ENCODE measurements at places on chromosomes 1 and 21.

DNA sequence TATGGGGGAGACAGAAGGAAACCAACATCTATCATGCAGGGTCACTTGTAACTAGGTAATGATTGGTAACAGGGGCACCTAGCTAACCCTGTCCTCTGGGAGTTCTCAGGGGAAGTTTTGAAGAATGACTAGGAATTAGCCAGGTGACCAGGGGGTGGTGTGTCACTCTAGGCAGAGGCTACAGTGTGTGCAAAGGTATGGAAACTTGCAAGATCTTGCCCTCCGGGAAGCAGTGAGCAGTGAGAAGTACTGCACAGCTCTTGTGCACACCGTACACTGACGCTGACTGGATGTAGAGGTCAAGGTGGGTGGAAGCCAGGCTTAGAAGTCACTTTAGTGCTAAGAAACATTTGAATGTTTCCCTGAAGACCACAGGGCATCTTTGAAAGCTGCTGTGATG, 62.9 kb upstream of the LMO4 start:
- DNase-seq: no peak

DNA sequence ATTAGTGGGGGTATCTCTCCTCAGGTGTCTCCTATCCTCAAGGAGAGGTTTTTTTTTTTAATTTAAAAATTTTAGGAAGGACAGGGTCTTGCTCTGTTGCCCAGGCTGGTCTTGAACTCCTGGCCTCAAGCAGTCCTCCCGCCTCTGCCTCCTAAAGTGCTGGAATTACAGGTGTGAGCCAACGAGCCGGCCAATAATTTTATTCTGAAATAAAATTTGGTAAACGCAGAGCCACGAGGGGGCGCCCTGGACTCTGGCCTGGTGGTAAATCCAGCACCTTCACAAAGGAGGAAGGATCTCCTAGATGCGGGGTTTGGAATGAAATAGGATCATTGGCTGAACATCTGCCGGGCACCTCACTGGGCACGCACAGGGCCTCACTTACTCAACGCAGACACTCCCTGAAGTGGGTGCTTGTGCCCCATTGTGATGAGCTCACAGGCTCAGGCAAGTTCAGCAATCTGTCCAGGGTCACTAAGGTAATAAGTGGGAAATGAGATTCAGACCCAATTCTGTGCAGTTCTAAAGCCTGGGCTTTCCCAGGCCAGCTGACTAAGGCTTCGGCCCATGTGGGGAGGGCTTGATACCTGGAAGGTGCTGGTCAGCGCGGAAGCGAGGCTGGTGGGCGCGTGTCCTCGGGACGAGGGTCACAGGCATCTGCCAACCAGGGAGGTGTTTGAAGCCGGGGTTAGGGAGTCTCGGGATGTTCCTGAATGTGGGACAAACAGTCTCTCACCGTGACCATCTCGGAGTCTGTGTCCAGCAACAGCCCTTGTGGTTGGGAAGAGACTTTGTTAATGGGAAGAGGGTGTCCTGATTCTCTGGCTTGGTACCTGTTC, 32.7 kb upstream of the ETV3 start:
- DNase-seq: no peak

DNA sequence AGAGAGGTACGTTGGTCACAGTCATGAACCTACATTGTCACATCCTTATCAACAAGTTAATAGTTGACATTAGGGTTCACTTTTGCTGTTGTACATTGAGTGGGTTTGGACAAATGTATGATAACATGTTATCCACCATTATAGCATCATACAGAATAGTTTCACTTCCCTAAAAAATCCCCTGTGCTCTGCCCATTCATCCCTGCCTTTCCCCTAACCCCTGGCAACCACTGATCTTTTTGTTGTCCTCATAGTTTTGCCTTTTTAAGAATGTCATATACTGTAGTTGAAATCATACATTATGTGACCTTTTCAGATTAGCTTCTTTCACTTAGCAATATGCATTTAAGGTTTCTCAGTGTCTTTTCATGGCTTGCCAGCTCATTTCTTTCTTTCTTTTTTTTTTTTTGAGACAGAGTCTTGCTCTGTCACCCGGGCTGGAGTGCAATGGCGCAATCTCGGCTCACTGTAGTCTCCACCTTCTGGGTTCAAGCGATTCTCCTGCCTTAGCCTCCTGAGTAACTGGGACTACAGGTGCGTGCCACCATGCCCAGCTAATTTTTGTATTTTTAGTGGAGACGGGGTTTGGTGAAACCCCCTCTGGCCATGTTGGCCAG, 50.6 kb downstream of the UCK2 start:
- no peak for DNase-seq

DNA sequence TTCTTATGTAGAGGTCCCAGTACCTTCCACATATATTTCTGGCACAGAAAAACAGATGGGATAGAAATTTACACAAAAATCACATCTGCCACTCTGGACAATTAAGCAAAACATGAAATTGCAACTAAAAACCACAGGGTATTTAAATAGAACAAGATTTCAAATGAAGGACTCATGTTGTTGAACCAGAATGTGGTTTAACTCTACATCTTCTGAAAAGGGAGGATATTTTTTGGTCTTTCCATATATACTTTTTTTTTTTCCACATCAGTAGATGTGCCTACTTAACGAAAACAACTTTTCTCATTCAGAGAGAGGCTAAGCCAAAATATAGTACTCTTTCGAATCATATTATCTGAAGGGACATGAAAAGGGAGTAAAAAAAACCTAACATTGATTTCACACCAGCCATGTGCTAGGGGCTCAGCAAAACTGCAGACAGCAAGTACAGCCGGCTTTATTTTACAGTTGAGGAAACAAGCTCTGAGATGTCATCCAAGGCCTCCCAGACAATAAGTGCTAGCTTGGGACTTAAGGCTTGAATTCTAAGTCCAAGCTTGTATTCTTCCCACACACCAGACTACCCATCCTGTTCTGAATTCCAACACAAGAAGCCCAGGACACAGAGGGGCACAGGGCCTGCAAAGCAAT, 208.9 kb downstream of the PBX1 start:
- DNase-seq: no peak

DNA sequence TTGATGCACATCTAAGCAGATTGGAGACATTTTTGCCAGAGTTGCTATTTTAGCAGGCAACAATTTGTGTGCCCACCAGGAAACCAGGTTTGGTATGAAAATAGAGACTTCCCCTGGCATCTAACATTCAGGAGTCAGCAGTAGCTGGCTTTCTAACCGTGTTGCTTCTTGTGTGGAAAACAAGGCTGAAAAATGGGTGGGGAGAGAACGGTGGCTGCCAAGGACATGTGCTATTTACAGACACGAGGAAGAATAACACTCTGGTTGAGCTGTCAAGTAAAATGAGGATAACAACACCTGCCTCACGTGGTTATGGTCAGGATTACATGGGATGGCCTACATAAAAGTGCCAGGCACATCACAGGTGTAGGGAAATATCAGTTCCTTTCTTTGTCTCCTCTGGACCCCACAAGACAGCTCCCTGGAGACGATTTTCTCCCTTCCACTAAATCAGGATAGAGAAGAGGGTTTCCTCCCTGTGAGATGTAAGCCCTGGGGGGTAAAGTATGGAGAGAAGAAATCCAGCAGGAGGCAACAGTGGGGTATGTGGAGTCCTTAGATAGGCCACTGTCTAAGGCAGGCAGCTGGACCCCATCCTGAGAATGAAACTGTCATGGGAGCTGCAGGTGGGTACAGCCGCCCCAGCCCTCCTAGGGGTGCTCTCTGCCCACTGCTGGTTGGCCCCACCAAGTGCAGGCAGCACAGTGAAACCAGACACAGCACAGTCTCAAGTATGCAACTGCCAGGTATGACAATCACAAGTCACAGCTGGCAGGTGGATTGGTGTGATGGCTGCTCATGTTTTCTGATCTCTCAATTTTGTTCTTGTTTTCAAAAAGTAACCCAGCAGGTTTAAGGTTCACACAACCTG, 80.3 kb downstream of the TENT5C start:
- DNase-seq: no peak

DNA sequence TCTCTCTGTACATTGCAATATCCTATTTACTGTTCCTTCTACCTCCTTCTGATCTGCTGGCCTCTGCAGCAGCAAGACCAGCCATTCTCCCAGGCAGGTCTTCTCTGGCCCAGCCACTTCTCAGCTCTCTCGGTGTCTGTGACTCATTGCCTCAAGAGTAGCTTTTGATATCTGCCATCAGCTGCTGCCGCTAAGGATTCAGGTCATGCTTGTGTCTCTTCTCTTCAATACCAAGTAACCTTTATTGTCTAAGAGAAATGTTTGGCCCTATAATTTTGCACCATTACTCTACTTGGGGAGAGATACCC, 101.8 kb downstream of the TMEM53 start:
- no peak for DNase-seq

DNA sequence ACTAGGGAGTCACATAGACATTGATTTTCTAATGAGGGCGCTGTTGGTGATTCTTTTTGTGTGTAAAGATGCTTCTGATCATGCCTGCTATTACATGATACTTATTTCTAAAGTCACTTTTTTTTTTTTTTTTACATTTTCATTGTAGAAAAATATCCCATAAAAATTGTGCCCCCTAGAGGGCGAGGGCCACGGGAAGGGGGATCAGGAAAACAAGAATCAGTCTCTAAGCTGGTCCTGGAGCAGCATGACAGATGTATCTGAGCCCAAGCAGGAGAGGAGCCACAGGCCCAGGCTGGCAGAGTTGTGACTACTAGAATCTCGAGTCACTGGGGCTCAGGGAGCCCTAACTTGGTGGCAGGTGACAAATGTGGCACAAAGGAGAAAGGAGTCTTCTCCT, 28.1 kb downstream of the ZSCAN20 start:
- DNase-seq: no peak

- DNase-seq: no peak
Observed at GRCh38 chr1:239778208-239778813, 313.4 kb upstream of the FMN2 start.

GRCh38 chr1:64001038-64001437, 202.4 kb upstream of the UBE2U start:
- DNase-seq: no peak

DNA sequence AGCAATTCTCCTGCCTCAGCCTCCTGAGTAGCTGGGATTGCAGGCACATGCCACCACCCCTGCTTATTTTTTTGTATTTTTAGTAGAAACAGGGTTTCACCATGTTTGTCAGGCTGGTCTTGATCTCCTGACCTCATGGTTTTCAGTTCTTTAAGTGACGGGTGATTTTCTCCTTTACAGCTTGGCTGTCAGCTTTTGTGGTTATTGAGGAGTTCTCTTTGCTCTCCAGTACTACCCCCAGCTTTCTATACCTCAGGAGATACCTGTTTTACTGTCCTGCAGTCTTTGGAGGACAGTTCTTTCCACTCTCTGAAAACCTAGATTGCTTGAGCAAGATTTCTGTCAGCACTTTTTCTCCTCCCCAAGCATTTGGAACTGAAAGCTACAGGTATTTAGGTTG, 45.9 kb upstream of the EGLN1 start:
- DNase-seq: no peak

DNA sequence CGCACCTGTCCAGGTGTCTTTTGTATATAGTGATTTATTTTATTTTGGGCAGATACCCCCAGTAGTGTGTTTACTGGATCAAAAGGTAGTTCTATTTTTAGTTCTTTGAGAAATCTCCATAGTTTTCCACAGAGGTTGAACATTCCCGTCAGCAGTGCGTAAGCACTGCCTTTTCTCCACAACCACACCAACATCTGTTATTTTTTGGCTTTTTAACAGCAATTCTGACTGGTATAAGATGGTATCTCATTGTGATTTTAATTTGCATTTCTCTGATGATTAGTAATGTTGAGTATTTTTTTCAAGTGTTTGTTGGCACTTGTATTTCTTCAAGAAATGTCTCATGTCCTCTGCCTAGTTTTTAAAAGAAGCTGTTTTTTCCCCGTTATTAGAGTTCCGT, 39.2 kb downstream of the FOXJ3 start:
- DNase-seq: no peak

- no peak for DNase-seq
Observed at GRCh38 chr1:230707732-230708630, 5.9 kb downstream of the AGT start.

GRCh38 chr1:175193527-175193910, 943 bp upstream of the KIAA0040 start:
- DNase-seq: no peak

- DNase-seq: no peak
Observed at GRCh38 chr1:4411862-4412261, 242.5 kb upstream of the AJAP1 start.

DNA sequence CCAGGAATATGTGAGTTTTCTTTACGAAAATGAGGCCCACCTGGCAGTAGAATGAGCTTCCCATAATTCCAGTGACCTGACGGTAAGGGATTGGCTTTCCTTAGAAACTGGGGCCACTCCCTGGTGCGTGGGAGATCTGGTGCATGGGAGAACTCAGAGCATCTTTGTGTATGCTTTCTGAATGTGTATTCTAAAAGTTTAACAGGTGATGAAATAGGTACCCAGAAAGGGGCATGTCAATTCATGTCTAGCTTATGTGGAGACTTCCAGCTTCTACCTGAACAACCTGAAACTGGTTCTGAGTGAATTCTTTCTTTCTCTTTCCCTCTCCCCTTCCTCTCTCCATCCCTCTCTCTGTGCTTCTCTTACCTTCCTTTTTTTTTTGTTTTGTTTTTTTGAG, 15.2 kb upstream of the FCRLA start:
- no peak for DNase-seq

DNA sequence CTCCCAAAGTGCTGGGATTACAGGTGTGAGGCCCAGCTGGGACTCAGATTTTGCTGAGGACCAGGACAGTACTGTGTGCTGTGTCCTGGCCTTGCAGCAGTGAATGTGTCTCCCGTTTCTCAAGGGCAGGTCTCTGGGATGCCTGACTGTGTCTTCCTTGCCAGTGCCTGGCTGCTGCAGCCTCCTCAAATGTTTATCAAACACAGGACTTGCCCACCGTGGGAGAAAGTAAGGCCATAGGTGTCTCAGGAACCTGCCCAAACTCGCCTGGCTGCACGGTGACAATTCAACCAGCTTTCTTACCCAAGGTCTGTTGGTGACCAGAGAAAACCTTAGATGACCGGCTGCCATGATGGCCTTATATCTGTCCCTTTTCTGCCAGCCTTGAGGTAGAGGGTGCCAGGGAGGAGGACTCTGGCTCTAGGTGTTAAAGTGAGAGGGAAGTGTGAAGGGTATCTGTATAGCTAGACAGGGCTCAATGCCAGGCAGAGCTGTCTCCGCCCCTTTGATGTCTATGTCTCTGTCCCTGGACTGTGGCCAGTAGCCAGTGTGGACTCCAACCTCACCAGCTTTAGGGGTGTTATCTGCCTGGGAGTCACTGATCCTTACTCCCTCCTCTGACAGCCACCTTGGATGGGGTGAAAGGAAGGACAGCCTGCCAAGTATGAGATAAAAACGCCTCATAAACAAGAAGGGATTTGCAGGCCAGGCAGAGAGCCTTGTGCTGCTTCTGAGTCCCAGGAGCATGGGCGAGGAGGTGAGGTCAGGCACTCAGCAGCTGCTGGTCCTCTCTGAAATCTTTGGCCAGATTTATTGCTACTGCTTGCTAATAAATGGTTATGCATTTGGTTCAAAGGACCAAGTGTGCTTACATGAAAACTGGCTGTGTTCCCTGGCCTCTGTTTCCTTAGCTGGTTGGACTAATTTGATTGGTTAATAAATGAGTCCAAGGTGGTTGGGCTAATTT, 22.3 kb downstream of the IL6R start:
- no peak for DNase-seq

- no peak for DNase-seq
Observed at GRCh38 chr1:7150724-7151280, 365.5 kb downstream of the CAMTA1 start.
